ENCODE measurements at places on chromosomes 5 and 9. TPM values are rescaled to one million over a fixed set of nuclear protein-coding genes. Genes with fewer than 3 reads are reported as not detected.

- DNase-seq: no peak
Observed at GRCh38 chr9:123005964-123006363, 27.5 kb upstream of the GPR21 start.

DNA sequence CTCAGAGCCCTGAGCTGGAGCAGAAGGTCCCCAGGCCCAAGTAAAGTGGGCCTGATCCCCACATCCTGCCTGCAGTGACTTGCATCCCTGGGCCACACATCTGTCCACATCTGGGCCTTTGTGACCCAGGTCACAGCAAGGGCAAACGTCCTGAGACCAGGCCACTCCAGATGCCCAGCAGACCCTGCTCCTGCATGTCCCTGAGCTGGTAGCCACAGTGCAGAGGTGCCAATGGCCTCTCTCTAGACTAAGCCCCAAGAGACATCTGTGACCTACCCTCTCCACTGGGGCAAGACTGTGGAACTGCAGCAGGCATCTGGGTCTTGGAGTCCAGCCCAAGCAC lies 2.5 kb downstream of the FLT4 start:
- peak; percentile 5 for DNase-seq

DNA sequence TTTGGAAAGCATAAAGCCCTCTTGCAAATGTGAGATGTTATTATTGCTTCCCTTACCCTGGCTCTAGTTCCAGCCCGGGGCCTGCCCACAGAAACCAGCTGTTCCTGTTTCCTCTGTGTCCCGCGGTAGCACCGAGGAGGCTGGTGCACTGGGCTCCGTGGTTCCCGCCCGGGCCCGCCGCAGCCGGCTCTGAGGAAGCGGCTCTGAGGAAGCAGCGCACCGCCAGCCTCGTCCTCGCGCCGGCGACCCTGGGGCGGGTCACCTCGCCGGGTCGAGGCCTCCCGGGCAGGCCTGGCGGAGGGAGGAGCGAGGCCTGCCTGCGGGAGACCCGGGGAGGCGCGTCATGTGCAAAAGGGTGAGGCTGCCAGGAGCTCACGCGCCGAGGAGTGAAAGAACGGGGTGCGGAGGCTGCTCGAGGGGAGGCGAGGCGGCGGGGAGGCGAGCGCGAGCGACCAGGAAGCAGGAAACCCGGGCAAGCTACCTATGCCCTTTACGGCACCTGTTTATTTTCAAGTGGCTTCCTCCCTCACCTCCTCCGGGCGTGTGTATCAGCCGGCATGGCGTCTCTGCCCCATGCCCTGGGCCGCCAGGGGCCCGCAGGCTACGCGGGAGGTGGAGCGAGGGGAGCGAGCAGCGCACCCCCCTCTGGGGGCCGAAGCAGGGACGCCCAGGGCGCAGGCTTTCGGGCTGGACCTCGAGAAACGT lies 61.3 kb upstream of the MEGF10 start:
- peak; percentile 59 for DNase-seq

- no peak for DNase-seq
Observed at GRCh38 chr9:112245126-112245525, 70.0 kb upstream of the SUSD1 start.

- peak; percentile 42 for DNase-seq
Observed at GRCh38 chr9:545480-545879, 296.0 kb upstream of the DMRT1 start.

- no peak for DNase-seq
Observed at GRCh38 chr9:70079417-70080037, 35.9 kb downstream of the MAMDC2 start.

- no peak for DNase-seq
Observed at GRCh38 chr5:179406031-179406961, 61.0 kb upstream of the ADAMTS2 start.

GRCh38 chr5:128559300-128560297 lies 21.6 kb upstream of the FBN2 start:
- DNase-seq: no peak

DNA sequence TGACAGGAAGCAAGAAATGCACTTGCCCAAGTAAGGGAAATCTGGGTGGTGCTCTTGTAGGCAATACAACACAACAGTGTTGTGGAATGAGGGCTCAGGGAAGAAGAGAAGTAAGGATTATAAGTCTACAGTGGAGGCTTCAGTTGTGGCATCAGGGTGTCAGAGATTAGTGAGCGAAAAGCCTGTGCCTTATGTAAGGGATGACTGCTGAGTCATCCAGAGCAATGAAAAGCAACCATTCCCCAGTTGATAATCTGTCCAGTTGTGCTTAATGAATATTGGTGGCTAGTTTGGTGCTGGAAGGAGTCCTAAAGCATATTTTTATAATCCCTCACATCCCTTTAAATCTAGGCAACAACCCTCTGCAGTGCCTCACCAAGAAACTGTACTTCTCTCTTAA lies 42.0 kb downstream of the FBXO38 start:
- DNase-seq: no peak

DNA sequence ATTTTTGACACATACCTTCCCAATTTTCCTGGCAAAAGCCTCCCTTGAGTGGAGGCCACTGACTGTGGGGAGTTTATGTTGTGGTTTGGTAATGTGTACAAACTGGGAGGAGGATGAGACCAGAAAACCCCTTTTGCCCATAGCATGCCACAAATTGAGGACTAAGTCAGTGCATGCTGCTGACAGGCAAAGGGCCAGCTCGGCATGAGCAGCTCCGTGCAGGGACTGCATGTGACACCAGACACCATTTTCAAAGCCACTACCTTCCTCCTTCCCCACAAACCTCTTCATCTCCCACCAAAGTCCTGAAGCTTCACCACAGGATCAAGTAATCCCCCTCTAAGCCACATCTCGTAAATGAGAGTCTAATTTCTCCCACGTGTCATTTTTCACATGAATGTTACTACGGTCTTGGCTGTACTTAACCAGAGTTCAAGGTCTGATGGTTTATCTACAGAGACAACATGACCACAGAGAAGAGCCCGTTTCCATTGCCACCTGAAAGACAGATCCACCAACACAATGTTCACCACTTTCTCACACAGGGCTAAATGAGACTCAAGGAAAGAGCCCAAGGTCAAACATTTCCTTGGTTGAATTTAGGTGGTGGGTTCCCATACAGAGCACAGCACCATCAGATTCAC lies 106.5 kb downstream of the NFIB start:
- DNase-seq: no peak

DNA sequence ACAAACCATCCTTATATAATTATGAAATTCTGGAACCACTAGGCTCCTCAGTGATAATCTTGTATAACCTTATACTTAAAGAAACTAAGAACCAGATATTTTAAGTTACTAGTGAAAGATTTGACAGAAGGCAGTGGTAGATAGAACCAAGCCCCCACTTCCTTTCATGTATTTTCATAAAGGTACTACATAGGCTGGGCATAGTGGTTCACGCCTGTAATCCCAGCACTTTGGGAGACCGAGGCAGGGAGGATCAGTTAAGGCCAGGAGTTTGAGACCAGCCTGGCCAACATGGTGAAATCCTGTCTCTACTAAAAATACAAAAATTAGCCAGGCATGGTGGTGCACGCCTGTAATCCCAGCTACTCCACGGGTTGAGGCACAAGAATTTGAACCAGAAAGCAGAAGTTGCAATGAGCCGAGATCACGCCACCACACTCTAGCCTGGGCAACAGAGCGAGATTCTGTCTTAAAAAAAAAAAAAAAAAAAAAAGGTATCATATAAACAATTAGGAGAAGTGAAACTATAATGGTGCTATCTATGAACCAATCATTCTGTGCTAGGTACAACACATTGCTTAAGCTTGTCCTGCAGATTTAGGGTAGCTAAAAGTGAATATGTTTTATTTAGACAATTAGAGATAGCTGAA lies 27.9 kb upstream of the DTWD2 start:
- DNase-seq: no peak

Gene CORO2A
- total RNA-seq: 0.14 TPM

Gene STPG3
- total RNA-seq: 0.58 TPM

Gene FAM200C
- total RNA-seq: 4.9 TPM

Gene IGIP
- total RNA-seq: 12.0 TPM

Gene HMGXB3
- 14.7 TPM for total RNA-seq

Gene ZNF608
- total RNA-seq: 6.8 TPM

Gene PCDHB13
- 2.5 TPM for total RNA-seq

Data from left ventricle myocardium inferior (tissue), 1 donor.